ENCODE measurements at places on chromosomes 1 and 21.

DNA sequence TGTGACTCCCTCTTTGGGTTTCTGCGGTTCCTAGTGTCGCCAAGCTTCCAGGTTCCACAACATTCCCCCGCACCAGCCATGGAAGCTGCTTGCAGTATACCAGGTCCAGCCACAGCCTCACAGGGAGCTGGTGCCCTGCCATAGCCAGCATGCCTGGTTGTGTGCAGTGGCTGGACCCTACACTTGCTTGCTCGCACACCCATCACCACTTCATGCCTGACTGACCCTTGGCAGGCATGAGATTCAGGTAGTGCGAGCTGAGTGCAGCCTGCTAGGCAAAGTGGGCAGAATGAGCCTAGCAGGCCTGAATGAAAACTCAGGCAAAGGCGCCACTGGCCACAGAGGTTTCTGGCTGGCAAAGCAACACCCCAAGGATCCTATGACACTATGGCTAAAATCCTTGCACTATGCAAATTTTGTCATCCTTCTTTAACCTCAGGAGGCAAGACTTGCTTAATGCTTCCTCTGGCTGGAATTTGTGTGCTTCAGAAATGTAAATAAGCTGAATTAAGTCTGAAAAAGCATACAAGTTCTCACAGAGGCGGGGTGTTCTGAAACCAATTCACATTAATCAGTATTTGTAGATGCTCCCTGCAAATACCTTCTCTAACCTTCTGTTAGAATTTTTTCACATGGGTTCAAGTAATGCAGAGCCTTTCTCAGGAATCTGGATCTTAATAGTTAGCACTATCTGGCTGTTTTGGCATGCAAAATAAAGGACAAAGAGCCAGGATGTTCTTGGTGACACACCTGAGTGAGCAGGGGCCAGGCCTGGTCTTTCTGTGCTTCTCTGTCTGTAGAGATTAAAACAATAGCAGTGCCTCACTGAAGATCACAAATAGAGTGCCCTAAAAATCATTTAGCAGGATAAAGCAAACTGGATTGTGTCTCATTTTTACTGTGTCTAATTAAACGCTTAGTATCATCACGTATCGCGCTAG lies 256.9 kb downstream of the GPATCH2 start:
- DNase-seq: no peak

DNA sequence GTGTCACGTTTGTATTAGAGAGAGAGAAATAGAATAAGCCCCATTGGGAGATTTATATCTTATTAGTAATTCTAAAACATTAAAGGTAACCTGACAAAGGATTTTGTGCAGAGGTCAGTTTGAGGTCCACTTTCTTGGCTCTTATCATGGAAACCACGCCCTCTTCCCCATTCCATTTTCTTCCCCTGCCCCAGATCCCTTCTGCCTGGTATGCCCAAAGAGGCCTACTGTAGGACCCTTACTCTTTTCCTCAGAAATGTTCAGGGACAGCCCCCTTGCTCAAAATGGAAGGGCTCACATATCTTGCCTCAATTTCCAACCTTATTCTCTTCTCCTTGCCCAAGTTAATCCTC lies 9.6 kb downstream of the CCDC185 start:
- DNase-seq: no peak

DNA sequence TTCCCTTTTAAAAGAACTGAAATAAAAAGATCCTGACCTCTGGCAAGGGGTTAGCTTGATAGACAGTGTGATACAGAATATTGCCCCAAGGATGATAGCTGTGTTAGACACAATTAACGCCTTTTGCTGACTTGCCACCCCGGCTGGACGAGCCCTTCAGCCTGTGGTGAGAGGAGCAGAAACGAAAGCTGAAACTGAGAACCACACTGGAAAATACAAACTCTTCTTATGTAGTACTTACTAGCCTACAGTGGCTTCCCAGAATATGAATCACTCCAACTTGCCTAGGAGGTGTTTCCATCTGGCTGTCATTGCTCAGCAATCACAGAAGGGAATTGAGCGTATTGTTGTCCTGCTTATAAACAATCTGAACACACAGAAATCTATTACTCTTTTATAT lies 22.9 kb downstream of the SAMSN1 start:
- no peak for DNase-seq

DNA sequence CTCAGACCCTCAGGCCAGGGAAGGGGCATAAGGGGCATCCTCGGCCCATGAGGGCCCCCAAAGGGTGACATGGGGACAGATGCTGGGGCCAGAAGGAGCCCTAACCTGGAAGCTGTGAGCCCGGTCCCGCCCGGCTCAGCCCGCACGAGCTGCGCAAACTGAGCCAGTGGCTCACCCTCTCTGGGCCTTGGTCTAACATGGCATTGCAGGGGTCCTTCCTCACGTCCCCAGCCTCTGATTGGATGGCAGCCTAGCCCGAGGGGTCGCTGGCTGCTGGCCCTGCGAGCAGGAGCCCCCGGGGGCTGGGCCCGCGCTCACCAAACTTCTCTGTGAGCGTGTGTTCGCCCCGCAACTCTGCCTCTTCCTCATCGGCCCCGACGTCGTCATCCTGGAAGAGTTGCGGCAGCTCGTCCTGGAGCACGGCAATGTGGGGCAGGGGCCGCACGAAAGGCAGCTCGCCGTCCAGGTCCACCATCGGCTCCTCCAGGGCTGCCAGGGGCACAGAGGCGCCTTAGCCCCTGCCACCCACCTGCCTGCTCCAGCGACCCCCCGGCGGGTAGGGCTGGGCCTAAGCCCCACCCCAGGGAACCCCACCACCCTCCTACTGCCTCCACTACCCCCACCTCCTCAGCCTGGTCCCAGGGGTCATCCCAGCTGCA lies 54.4 kb downstream of the ARHGEF16 start:
- no peak for DNase-seq

GRCh38 chr1:215529571-215529970 lies 37.5 kb upstream of the KCTD3 start:
- no peak for DNase-seq

- DNase-seq: no peak
Measured at GRCh38 chr1:211497489-211498045, 5.6 kb upstream of the RD3 start.

GRCh38 chr1:152001631-152002584 lies 8.2 kb upstream of the S100A10 start:
- peak; percentile 65 for DNase-seq

DNA sequence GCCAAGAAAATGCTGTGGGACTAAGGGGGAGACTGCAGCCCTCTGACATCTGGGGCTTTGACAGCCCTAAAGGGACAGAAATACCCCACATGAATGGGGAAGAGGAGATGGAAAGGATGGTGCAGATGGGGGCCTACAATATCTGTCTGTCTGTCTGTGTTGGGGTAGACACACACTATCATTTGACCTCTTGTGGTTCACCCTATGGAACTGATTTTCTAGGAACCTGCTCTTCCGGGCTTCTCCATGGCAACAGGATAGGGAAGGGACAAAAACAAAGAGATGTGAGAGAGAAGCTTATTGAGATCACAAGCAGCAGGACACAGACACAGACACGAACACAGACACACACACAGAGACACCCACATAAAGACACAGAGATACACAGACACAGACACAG lies 17.1 kb downstream of the KIF21B start:
- DNase-seq: no peak

- DNase-seq: peak; percentile 44
Measured at GRCh38 chr1:32350785-32351398, 11.4 kb downstream of the FAM229A start.

GRCh38 chr1:222441066-222441465 lies 106.8 kb downstream of the HHIPL2 start:
- no peak for DNase-seq

DNA sequence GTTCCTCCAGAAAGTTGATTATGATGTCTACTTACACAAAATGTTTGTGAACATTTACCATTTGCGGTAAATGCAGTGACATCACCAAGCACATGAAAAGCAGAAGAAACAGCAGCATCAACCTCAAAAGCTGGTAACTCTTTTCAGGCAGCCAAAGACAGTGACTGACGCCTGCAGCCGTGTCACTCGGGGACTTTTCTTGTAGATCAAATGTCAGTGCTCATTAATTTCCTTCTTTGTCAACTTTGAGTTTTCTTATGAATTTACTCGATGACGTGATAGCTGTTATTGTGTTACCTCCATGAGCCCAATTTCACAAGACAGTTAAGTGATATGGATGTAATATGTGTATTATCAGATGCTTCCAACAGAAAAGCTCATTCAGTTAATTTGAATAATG lies 92.5 kb downstream of the RIPK4 start:
- DNase-seq: no peak

GRCh38 chr1:233959102-233959501 lies 54.6 kb downstream of the SLC35F3 start:
- DNase-seq: no peak

DNA sequence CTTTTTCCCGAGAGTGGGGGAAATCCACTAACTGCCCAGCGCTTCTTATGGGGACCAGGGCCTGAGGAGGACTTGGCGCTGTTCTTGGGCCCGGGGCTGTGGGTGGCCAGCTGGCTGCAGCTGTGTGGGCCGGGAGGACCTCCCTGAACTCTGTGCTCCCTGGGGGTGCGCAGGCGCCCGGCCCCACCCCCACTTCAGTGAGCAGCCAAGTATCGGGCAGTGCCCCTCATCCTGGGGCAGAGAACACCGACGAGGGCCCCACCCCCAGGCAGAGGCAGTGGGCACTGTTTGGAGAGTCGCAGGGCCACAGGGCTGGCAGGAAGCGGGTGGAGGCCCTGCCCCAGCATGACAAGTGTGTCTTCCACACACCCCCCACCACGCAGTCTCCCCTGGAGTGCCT lies 32.5 kb upstream of the SLC19A1 start:
- DNase-seq: no peak

DNA sequence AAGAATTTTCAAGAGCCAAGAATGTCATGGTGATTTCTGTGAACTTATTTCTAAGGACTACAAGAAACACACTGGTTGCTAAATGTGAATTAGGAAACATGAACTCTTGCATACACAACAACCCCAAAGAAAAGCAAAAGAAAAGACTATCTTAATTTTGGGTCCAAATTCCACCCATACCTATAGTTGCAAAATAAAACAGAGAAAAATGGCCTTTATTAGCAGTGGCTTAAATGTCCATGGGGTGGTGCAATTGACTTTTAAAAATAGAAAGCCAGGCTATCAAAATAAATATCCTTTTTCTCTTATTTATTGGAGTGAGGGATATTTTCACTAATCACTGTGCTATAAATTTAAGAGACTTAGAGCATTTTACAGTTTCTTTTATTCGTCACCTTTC lies 80.9 kb upstream of the DPYD start:
- no peak for DNase-seq

GRCh38 chr21:46557469-46557868 lies 47.4 kb downstream of the S100B start:
- no peak for DNase-seq

GRCh38 chr1:192445839-192446489 lies 129.2 kb downstream of the RGS21 start:
- DNase-seq: no peak

- DNase-seq: no peak
Measured at GRCh38 chr21:34887105-34887442, 162.0 kb downstream of the RUNX1 start.
